Hypothalamus (tissue), 51 donors: ENCODE measurements at places on chromosomes 7 and 10.

GRCh38 chr10:10520491-10521385 lies 496.9 kb upstream of the CELF2 start:
- no peak for DNase-seq

DNA sequence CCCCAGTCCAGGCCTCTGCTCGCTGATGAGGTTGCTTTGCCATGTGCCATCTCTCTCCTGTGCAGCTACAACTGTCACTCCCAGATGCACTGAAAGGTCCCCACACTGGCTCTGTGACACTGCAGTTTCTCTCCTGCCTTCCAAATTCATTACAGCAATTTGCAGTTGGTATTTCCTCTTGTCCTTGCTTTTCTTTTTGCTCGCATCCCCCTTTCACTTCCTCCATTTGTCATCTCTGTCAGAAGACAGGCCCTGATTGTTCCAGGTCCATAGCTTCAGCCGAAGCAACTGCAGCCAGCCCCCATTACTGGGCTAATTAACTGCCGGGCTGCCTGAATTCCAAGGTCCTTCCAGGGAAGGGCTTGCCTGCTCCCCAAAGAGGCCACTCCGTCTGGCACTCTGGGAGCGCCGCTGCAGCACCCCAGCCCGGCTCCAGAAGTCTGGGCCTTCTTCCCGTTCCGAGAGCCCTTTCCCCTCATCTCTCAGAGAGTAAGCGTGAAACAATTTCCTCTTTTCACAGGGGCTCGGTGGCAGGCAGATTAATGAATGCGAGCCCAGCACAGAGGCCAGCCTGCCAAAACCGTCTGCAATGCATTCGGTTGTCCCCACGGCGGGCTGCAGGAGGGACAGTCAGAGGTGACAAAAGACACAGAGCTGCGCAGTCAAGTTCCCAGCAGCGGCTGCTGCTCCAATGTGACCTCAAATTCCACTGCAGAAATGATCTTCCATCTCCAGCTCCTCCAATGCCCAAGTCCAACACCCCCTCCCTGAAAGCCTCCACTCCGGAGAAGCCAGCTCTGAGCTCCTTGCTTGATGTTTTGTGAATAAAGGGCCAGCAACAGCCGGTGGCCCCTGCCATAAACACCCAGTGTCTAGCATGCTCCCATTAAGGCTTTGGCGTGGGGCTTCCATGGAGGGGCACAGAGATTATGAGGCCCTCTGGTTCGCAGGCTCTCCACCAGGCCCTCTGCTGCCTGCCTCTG lies 279.4 kb upstream of the HABP2 start:
- peak; percentile 18 for DNase-seq

GRCh38 chr7:77812290-77812685 lies 13.7 kb downstream of the PHTF2 start:
- no peak for DNase-seq

DNA sequence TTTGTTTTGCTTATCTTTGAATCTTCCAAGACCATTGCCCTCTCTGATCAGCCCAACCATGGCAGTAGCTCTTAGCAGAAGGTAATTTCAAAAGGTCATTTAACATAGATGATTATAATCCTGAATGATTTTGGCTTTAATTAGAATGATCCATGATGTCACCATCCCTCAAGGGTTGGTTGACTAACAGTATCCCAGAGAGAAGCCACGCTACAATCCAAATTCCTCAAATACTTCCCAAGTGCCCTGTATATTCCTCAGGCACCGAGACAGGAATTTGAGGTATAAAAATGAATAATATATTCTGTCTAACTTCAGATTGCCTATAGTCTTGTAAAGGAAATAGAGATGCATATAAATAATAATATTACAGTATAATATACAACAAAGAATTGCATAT lies 42.1 kb upstream of the TMEM196 start:
- no peak for DNase-seq

- peak; percentile 45 for DNase-seq
Observed at GRCh38 chr7:71521506-71521905, 389.6 kb downstream of the GALNT17 start.

GRCh38 chr10:78417425-78418370 lies 384.0 kb downstream of the RPS24 start:
- no peak for DNase-seq

- no peak for DNase-seq
Observed at GRCh38 chr10:49620841-49621378, 7.1 kb downstream of the CHAT start.

- no peak for DNase-seq
Observed at GRCh38 chr7:115976651-115977050, 53.9 kb downstream of the TFEC start.

DNA sequence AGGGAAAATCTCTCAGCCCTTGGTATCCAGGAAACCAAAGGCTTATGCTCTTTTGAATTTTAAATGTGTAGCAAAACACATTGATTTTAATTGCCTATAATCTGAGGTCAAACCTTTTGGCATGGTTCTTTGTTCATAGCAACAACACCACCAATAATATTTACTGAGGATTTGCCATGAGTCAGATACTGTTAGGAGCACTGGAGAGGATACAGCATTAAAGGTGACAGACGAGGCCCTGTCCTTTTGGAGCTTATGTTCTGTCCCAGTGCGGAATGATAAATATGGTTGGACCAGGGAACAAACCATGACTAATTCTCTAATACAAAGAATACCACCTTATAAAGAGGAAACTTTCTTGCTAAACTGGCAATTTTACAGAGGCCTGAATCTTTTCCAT lies 176.6 kb downstream of the CTNNA3 start:
- DNase-seq = no peak

DNA sequence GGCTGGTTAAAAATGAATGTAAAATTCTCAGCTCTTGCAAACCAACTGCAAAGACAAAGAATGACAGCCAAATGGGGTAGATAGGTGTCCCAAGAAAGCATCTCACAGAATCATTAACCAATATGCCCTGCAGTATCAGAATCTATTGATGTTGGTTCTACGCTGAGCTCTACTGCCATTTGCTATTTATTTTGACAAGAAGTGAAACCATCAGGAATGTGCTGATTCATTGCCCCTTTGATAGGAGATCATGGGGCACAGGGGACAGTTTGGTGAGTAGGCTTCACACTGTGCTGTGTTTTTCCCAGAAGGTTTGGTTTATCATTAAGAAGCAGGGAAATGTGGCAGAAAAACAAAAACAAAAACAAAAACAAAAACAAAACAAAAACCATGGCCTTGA lies 19.4 kb upstream of the CDC14C start:
- no peak for DNase-seq

- DNase-seq = no peak
Observed at GRCh38 chr7:73742753-73743641, 4.4 kb upstream of the ABHD11 start.

DNA sequence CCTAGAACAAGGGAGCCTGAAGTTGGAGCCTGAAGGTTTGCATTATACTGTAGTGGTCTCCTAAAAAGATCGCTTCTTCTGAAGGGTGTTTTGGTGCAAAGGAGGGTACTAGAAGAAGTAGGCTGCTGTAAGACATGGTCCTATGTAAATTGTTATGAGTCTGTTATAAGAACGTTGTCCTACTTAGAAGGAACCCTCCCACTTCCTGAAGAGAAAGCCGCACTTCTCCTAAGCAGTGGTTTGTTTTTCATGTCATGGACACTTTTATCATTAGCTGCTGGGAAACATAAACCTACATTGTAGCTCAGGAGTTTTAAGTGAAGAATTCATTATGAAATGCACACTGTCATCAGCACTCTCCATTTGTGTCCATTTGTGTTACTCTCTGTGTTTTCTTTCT lies 129.1 kb upstream of the ITGB1 start:
- no peak for DNase-seq

GRCh38 chr7:96233084-96233483 lies 88.8 kb downstream of the SLC25A13 start:
- no peak for DNase-seq

DNA sequence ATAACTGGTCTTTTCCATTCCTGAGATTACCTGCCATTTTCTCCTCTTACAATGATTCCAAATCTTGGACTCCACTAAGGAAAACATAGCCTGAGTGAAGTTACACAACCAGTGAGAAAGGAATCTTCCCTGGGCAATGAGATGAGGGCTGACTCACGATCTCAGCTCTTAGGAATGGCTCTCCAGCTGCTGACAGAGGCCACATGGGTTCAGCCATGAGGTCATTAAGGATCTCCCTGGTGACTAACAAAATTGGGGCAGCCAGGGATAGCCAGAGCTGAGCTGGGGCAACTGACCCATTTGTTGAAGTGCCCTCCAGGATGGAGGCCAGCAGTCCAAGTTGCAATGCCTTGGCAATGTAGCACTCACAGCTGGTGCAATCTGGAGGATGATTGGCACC lies 78.7 kb upstream of the MKLN1 start:
- DNase-seq = peak; percentile 42

GRCh38 chr7:34320926-34321661 lies 336.9 kb upstream of the NPSR1 start:
- DNase-seq = peak; percentile 9

DNA sequence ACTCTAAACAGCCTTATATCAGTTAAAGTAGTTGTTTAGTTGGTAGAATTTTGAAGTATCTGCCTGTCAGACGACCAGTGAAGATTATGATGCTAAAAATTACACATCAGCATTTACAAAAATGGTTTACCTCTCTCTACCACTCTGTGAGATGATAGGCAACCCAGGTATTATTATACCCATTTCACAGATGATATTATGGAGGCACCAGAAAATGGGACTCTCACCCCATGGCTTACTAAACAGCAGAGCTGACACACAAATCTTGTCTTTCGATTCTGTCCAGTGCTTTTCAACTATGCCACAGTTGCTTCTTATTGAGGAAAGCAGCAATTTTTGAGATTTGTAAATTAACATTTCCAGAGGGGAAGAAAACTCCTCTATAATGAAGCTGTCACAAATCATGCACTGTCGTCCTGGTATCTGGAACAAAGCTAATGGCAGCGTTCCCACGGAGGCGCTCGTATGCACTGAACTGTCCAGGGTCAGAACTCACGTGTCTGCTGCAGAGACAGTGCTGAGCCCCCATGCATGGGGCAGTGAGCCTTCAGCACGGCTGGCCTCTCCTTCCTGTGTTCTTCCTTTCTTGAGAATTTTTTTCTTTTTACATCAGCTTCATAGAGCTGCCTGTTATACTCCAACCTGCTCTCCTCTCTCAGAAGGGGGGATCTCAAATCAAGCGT lies 381.1 kb downstream of the SDK1 start:
- no peak for DNase-seq

GRCh38 chr7:85713171-85713570 lies 526.3 kb upstream of the SEMA3D start:
- no peak for DNase-seq

DNA sequence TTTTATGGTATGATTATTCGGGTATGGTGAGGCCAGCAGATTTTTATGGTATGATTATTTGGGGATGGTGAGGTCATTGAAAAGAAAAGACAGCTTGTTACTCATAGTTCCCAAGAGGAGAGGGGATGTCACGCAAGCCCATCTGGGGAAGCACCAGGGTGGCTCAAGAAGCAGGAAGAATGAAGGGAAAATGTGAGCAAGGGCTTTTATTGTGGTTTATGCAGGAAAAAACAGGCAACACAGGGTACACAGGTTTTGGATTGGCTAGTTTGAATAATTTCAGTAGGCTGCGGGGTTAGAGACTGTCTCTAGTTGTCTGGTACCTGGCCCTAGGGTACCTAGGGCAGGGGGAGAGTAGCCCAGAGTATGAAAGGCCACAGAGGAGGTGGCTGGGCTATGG lies 26.8 kb upstream of the DGKI start:
- DNase-seq = no peak

GRCh38 chr10:12338981-12339380 lies 10.4 kb upstream of the CAMK1D start:
- no peak for DNase-seq

DNA sequence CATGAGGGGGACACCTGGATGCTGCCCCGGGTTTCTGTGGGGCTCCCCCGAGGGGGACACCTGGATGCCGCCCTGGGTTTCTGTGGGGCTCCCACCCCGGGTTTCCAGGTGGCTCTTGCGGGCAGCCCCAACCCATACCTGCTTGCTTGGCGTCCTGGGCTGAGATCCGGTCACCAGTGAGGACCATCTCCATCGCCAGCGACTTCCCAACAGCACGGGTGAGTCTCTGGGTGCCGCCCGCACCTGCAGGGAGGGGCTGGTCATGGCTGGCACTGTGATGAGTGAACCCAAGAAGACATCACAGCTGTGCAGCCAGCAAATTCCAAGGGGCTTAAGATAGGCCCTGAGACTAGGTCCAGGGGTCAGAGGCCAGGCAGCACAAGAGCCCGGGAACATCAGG lies 6.4 kb downstream of the ECHS1 start:
- no peak for DNase-seq

DNA sequence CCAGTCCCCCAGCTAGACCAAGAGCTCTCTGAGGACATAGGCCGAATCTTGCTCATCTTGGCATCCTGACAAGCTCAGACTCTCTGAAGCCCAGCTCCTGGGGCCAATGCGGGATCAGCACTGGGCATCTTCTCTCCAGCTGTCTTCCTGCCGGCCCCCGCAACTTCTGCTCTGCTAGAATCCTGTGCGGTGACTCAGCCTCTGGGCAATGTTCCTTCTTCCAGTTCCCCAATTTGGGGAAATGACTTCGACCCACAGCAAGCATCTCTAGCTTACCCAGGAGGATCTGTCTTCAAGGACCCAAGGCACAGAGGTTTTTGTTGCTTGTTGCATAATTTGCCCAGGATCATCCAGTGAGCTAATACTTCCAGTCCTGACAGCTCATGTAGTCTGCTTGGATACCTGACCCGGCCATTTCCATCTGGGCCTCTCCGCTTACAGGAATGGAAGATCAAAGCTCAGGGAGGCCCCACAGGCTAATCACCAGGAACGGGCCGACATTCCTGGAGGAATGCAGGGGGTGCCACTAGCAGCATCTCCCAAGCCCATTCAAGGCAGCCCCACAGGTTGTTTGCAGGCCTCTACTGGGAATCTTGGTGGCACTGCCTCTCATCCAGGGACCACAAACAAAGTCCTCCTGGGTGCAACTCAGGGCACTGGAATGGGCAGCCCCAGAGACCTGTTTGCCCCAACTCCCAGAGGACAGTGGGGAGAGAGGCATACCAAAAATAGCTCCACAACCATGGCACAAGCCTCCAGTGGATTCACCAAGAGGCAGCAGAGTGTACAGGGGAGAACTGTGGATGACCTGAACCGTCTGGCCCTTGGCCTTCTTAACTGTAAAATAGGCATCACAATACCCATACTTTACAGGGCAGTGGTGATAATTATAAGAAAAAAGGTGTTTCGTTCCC lies 151.9 kb downstream of the NEURL1 start:
- DNase-seq = no peak

- DNase-seq = no peak
Observed at GRCh38 chr10:126233182-126234148, 154.8 kb downstream of the ADAM12 start.

DNA sequence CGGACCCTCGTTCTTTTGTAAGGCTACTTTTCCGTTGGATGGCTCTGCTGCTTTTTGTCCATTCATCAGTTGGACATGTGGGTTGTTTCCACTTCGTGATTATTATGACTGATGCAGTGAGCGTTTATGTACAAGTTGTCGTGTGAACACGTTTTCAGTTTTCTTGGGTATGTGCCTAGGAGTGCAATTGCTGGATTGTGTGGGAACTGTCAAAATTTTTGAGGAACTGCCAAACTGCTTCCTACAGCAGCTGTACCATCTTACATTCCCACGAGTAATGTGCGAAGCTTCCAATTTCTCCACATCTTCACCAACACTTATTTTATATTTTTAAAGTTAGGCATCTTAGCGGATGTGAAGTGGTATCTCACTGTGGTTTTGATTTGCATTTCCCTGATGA lies 10.4 kb downstream of the FKBP6 start:
- DNase-seq = no peak
